ENCODE measurements at places on chromosomes 1 and 21.
A peak's percentile ranks its signal among the peaks of the same experiment; 100 is the strongest.

DNA sequence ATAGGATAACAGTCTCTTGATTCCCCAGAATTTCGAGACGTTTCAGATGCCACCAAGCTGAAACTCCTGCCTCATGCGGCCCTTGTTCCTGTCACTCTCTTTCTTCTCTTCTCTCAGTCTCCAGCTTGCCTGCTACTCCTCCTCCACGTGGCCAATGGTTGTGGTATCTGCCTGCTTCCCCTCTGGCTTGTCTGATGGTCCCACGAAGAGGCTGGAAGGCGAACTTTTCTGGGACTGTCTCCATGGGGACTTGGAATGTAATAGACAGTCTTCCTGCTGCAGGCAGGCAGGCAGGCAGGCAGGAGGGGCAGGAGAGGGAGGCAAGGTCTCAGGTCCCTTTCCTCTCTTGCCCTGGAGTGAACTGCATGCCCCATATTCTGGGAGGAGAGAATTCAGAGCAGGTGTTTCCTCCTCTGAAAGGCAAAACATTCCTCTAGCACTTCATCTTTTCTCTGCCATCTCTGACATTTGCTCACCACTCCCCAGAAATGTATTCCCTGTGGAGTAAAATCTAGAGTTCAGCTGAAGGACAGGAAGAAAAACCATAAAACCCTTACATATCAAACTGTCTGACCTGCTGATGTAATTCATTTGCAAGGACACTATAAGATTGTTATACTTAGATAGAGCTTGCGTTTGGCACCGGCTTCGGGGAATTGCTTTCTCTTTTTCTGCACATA lies 64.1 kb upstream of the GNG12 start:
- no peak for DNase-seq

DNA sequence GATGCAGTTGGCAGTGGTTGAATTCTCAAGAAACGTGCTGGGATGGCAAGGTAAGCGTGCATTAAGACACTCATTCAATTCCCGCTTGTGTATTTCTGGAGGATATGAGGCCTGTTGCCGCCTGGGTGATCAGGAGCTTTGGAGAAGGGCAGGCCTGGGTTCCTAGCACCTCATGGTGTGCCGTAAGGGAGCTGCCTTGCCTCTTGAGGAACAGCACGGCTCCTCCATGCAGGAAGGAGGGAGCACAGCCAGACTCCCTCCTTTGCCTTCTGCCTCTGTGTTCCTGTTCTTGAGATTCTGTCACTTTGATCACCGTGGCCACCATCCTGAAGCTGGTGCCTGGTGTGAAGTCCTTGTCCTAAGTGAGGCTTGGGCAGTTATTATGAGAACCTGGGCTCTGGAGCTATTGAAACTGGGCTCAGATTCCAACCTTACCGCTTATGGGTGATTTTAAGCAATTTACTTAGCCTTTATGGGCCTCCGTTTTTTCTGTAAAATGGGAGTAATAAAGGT lies 18.3 kb downstream of the SLFNL1 start:
- DNase-seq, result no peak

- DNase-seq, result no peak
These were observed 247.8 kb downstream of the NCAM2 start for GRCh38 chr21:21246007-21246406.

DNA sequence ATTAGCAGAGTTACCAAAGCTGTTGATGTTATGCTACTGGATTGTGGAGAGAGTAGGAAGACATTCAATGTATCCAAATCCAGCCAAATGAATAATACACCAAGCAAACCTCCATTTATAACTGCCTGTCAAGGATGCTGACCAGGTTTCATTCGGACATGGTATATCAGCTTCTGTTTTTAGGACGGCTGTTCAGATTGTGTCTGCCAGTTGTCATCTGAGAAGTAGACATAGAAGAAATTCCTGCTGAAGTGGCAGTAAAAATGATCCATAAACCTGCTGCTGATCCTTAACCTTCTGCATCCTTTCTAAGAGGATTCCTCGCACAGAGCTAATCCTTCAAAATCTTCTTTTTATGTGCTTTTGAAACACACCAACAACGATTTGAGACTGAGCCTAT lies 663.6 kb upstream of the PLXNA2 start:
- DNase-seq, result no peak

DNA sequence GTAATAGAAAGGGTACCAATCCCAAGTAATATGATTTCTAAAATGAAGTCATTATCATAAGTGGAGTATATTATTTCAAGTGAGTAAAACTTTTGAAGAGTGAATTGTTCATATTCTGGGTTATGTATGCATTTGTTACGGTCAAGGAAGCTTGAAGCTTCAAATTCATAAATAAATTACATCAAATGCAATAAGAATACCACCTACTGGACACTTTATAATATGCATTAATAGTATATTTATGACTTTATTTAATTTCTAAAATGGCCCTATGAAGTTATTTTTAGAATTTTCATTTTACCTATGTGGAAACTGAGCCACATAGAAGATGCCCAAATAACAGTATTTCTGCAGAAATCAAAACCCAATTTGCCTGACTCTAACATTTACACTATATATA lies 260.6 kb downstream of the SMYD3 start:
- DNase-seq, result no peak

- DNase-seq, result no peak
These were observed 65.4 kb upstream of the KRTAP19-8 start for GRCh38 chr21:31103571-31104265.

GRCh38 chr1:58783090-58783992 lies 506 bp downstream of the JUN start:
- peak; percentile 20 for DNase-seq

- no peak for DNase-seq
These were observed 383.2 kb upstream of the ZRANB2 start for GRCh38 chr1:71464016-71464415.

GRCh38 chr1:40401473-40402201 lies 28.1 kb downstream of the SMAP2 start:
- no peak for DNase-seq

DNA sequence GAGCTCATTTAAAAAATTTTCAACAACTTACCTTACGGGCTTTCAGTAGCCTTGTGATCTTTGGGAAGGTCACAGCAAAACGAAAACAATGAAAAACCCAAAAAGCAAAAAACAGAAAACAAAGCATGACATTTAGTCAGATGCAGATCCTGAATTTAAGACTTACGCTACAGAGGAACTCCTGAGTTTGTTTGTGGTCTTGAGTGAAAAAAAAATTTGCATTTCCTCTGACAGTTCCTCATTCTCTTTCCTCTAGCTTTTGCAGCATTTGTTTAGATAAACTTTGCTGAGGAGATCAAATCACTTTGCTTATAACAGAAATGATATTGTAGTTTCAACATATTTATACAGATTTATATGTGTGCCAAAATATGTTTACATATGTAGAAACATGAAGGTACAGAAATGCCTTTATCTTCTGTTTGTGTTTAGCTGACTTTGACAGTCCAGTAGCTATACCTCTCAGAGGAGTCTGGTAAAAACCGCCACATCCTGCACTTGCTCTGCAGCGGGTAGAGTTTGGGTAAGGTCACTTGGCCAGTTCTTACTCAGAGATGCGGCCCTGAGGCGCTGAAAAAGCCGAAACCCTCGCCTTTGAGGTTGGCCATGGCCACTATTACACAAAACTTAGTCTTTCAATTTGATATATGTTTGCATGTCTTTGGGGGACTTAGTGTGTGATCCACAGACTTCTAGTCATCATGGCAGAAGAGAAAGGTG lies 142.5 kb downstream of the TNR start:
- DNase-seq, result no peak

All from stimulated activated CD4-positive, alpha-beta T cell treated with anti-CD3 and anti-CD28 coated beads, Interleukin-1b, Interleukin-23, amount 100 ng/mL, for 1 hour (primary cell).